DMS53 (cell line): ENCODE measurements at places on chromosomes 7 and 10.

DNA sequence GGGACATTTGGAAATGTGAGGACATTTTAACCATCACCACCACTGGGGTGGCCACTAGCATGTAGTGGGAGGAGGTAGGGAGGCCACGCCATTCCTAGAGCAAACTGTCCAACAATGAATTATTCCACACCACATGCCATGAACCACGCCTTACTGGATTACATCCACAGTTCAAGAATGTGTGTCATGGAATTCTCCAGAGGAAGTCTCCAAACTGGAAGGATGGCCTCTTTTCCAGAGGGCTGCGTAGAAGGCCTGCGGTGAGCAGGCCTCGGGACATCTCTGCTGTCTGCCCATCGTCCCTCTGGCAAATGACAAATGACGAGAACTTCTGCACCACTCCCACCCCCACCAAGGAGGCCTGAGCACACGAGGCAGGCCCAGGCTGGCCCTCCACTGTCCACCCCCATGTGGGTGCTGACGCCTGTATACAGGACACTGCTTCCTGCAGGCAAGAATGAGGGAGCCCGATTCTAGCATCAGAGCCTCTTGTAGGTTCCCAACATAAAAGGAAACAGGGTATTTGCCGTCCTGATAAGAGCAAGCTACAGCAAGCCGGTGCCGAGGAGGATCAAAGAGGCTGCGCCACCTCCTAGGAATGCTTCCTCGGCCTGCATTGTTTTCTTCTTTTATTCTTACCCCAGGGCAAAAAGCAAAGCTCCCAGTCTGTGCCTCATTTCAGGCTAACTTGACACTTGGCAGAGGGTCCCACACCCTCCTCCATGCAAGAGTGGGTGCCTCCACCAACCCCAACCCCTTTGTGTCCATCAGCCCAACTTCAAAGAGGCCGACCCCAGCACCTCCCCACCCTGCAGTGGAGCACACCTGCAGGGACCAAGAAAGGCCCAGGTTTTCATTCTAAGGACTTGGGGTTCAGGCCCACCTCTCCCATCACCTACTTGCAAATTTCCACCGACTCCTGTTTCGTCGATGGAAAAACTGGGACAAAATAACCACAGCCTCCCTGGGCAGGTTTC lies 23.9 kb downstream of the TNS3 start:
- no peak for DNase-seq

- DNase-seq = no peak
Measured at GRCh38 chr7:3215624-3216585, 85.1 kb upstream of the SDK1 start.

DNA sequence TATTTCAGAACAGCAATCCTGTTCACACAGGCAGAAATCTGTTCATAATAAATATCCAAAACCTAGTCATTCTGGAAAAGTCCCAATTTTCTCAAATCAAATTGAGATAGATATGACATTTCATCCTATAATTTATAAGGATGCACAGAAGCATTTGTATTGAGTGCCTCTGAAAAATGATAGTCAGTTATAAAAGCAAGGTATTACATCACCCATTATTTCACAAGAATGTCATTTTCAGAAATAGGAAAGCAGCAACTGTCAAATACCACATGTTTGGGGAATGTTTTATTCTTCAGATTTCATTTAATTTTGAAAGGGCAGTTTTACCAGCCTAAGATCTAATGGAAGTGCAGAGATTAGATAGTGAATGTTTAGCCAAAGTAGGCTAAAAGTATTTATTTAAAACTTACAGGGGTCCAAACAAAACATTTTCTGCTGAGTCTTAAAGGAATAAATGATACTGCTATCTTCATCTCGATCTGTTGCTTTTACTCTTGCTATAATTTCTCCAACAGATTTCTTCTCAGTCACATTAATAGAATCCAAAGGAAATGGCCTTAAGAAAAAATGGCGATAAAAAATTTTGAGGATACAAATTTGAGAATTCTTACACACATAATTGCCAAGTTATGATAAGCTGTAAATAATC lies 185.8 kb downstream of the HGF start:
- DNase-seq = no peak

DNA sequence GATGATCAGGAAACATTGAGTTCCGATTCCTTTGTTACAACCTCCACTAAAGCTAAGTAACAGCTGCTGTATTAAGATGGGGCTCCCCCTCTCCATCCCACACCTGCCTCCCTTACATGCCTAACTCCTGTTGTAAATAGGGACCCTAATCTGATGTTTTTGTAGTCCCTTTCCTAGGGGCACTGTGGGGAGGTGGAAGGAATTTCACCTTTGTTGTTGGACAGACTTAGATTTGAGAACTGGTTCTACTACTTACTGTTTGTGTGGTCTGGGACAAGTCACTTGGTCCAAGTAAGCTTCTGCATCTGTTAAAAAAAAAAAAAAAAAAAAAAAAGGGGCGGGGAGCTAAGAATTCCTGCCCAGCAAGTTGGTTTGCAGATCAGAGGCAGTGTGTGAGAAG lies 42.6 kb downstream of the KIAA1217 start:
- peak; percentile 84 for DNase-seq

- DNase-seq = peak; percentile 56
Measured at GRCh38 chr10:67036808-67037207, 111.0 kb downstream of the LRRTM3 start.

GRCh38 chr10:75018686-75019307 lies 92.7 kb upstream of the SAMD8 start:
- no peak for DNase-seq

DNA sequence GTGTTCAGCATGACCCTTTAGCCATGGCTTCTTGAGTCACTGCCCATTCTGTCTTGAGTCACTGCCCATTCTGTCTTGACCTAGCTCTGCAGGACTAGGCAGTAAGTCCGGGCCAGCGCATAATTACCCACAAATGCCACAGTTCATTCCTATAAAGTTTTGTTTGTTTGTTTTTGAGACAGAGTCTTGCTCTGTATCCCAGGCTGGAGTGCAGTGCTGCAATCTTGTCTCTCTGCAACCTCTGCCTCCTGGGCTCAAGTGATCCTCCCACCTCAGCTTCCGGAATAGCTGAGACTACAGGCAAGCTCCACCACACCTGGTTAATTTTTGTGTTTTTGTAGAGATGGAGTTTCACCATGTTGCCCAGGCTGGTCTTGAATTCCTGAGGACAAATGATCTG lies 32.7 kb upstream of the TARP start:
- DNase-seq = no peak
